ENCODE measurements at places on chromosomes 12 and 14. TPM values are rescaled to one million over a fixed set of nuclear protein-coding genes. Genes with fewer than 3 reads are reported as not detected.

The PABPN1 gene
- 293 TPM for total RNA-seq

The LTBP2 gene
- total RNA-seq, result 2.9 TPM

The FLRT2 gene
- total RNA-seq, result 26.8 TPM

The DIO2 gene
- total RNA-seq, result not detected

The TAS2R9 gene
- not detected for total RNA-seq

The IL25 gene
- not detected for total RNA-seq

The SUPT16H gene
- total RNA-seq, result 149 TPM

The PSME2 gene
- 106 TPM for total RNA-seq

The ZNF219 gene
- total RNA-seq, result 60.9 TPM

The CHGA gene
- 4.5 TPM for total RNA-seq

The KRT83 gene
- total RNA-seq, result not detected

The CMKLR1 gene
- not detected for total RNA-seq

The SLC15A5 gene
- not detected for total RNA-seq

The RASAL1 gene
- total RNA-seq, result 1.4 TPM

The SOX5 gene
- 6.8 TPM for total RNA-seq

The KRT82 gene
- not detected for total RNA-seq

The B3GNT4 gene
- total RNA-seq, result 1.8 TPM

The NRXN3 gene
- 16.8 TPM for total RNA-seq

The RNF212B gene
- not detected for total RNA-seq

The ASCL1 gene
- not detected for total RNA-seq

The P2RX7 gene
- not detected for total RNA-seq

The GABARAPL1 gene
- total RNA-seq, result 191 TPM

The OR4E2 gene
- not detected for total RNA-seq

The ADAM20 gene
- 0.86 TPM for total RNA-seq

The SIX1 gene
- 0.41 TPM for total RNA-seq

The CIDEB gene
- total RNA-seq, result 3.4 TPM

The FOXN4 gene
- 0.55 TPM for total RNA-seq

The AQP6 gene
- total RNA-seq, result not detected

The CMTM5 gene
- 0.50 TPM for total RNA-seq

The KIF26A gene
- 16.8 TPM for total RNA-seq

The METTL1 gene
- 30.8 TPM for total RNA-seq

The ERBB3 gene
- total RNA-seq, result 55.6 TPM

The SYCP3 gene
- not detected for total RNA-seq

The PGF gene
- total RNA-seq, result 5.0 TPM

The MYF6 gene
- total RNA-seq, result not detected

The CMA1 gene
- total RNA-seq, result not detected

The LRTM2 gene
- total RNA-seq, result not detected

The CLEC2B gene
- total RNA-seq, result not detected

The FGD4 gene
- 31.2 TPM for total RNA-seq

The KRT6B gene
- total RNA-seq, result not detected

The RBP5 gene
- 20.1 TPM for total RNA-seq

The LRRIQ1 gene
- 5.2 TPM for total RNA-seq

The NOP9 gene
- total RNA-seq, result 31.1 TPM

The SELPLG gene
- 0.14 TPM for total RNA-seq

The KRT71 gene
- not detected for total RNA-seq

The PCED1B gene
- total RNA-seq, result 7.0 TPM

Measured in endodermal cell (in vitro differentiated cells).